Psoas muscle (tissue), 8 donors: ENCODE measurements at places on chromosomes 2 and 18. TPM values are rescaled to one million over a fixed set of nuclear protein-coding genes. Genes with fewer than 3 reads are reported as not detected.

DNA sequence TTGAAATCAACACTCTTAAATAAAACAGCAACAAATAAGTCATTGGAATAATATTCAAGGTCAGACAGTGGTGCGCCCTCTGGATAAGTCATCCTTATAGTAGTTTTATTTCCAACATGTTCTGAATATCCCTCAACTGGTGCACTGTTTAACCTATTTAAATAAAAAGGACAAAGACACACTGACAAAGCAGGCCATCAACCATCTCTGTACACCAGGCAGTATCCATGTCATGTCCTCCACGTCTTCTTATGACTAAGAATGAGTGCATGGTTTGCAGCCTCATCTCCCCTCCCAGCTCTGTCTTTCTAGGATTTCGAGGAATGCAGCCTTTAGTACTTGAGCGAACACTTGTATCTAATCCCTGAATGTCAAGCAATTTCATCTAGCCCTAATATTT lies 42.4 kb downstream of the ST3GAL5 start:
- DNase-seq, result no peak

DNA sequence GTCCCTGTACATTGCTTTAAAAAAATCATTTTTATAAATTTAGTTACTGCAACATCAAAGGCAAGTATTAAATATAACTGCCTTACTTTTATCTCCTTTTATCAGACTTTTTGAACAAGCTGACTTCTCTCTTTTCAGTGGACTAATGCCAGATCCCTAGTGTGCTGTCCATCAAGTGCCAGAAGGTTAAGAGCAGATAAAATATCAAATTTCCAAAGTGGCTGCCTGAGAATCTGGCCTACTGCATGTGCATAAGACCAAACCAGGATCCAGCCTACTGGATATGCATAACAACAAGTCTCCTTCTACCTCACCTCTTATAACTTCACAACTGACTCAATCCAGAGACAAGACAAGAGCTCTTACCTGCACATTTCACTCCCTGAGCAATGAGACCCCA lies 59.8 kb upstream of the CHRNA1 start:
- no peak for DNase-seq

DNA sequence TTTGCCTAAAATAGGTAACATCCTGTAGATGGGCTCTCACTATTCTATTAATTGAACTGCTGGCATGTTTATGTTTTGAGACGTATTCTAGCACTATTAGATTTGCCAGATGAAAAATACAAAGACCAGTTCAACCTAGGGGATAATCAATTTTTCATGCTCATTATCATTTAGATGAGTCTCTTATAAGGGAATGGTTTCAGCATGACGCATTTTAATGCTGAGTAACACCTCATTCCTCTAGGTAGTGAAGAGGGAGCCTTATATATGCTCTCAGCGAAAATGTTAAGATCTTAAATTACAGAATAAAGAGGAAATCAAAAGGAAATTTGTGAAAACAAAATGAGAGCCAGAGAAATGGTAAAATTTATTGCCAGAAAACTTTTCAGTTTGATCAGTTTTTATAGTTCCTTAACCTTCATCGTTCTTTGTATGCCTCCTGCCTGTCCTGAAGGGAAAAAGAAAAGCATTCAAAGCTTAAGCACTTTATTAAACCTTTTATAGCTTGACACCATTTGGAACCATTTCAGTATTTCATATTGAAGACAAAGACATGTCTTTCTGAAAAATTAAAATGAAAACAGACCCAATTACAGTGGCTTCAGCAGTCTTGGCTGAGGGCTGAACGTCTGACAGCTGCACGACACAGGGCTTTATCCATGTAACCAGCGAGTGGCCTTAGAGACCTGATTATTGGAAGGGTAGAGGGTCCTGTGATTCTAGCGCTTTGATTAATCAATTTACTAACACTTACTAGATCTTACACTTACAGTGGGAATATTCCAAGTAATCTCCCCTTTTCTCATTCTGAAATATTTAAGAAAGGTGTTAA lies 112.8 kb downstream of the ADCYAP1 start:
- DNase-seq, result no peak

AKAIN1 gene
- not detected for total RNA-seq

DSC2 gene
- 0.66 TPM for total RNA-seq

- no peak for DNase-seq
These were observed 262.9 kb upstream of the MAP2 start for GRCh38 chr2:209160800-209161588.

KLHL41 gene
- total RNA-seq, result 3,308 TPM

EML6 gene
- total RNA-seq, result 1.1 TPM

DNA sequence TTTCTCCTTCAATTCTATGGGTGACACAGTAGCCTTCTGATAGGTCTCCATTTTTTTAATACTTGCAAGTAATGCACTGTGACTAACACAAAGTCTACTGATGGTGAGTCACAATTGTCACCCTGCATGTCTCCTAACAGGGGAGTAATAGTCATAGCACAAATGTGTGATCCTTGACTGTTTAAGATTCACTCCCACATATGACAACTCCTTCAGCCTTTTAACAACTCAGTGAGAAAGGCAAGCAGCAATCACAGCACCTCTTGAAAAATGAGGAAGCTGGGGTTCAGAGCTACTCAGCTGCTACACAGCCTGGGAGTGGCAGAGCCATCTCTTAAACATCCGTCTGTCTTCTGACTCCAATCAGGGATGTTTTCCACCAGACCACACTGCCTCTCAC lies 63.8 kb downstream of the EHD3 start:
- DNase-seq, result no peak

GRCh38 chr2:233248999-233249398 lies 2.5 kb upstream of the ATG16L1 start:
- no peak for DNase-seq
